ENCODE measurements at places on chromosomes 16 and 17.

DNA sequence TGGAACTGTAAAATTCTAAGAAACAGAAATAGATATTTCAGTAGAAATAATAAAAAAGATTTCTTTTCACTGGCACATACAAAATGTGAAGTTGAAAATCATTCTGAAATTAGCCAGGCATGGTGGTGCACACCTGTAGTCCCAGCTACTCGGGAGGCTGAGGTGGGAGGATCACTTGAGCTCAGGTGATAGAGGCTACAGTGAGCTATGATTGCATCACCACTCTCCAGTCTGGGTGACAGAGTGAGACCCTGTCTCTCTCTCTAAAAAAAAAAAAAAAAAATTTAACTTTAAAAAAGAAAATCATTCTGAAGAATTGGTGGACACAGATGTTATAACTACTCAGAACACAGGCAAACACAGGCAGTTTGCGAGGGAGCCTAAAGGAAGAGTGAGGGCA lies 97.7 kb upstream of the FA2H start:
- no peak for DNase-seq

DNA sequence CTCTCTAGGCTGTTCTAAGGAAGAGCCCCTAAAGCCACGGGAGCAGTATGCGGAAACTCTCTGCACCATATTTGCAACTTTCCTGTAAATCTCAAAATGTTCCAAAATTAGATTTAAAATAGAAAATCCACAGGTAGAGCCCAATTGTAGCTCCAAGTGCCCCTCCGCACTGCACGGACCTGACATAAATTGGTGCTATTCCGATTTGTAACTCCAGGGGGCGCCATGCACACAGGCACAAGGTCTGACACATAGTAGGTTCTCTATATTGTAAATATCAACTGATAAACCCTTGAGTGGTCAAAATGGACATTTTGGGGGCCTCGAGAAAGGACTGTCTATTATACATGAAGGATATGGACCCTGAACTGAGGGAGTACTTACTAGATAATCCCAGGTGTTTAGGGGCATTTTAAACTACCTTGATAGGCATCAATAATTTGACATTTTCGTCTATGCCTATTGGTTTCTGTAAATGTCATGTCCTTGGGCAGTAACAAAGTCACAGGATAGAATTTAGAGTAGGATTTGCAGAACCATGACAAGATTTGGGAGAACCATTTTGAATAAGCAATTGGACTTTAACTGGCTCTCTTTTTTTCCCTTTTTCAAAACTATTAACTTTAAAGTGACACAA lies 36.6 kb upstream of the TMEM132E start:
- DNase-seq, result peak; percentile 57

DNA sequence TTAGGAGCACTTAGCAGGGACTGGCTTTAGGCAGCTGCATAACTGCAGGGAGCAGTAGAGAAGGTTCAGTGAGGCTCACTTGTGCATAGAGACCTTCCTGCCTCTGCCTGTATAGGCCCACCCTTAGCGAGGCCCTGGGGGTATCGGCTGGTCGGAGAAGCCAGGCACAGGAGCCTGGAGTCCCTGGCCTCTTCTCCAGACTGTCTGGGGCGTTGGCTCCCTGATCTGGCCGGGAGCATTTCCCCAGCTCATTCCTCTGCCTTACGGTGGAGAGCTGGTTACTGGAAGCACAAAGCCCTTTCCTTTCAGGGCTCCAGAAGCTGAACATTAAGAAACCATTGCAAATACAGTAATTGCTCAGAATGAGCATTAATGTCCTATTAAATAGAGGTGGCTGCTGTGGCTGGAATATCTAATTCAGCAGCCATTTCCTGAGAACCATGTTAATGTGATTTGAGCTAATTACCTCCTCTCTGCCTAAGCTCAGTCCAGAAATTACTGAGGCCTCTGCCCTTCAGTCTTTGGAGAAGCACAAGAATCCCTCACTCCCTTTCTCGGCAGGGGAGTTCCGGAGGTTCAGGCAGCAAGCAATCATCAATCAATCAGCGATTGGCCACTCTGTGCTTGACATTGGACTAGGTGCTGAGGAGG lies 18.8 kb upstream of the TMEM220 start:
- DNase-seq, result no peak

- no peak for DNase-seq
Measured at GRCh38 chr17:56222255-56222654, 69.0 kb downstream of the ANKFN1 start.

DNA sequence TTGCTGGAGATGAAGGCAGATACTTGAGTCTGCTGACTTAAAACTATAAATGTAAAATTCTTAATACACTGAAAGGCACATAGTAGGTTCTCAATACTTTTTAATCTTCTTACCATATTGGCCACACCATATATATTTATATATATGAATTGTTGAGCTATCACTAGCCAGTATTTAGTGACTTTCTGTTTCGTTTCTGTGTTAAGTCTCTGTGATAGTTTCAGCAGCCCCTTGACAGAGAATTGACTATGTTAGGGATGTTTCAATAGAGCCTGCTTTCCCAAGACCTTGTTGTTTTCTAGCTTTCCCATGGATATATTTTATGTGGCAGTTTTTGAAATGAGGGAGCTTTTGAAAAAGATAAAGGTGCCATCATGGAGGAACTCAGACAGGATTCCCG lies 206.5 kb upstream of the GOT2 start:
- no peak for DNase-seq

DNA sequence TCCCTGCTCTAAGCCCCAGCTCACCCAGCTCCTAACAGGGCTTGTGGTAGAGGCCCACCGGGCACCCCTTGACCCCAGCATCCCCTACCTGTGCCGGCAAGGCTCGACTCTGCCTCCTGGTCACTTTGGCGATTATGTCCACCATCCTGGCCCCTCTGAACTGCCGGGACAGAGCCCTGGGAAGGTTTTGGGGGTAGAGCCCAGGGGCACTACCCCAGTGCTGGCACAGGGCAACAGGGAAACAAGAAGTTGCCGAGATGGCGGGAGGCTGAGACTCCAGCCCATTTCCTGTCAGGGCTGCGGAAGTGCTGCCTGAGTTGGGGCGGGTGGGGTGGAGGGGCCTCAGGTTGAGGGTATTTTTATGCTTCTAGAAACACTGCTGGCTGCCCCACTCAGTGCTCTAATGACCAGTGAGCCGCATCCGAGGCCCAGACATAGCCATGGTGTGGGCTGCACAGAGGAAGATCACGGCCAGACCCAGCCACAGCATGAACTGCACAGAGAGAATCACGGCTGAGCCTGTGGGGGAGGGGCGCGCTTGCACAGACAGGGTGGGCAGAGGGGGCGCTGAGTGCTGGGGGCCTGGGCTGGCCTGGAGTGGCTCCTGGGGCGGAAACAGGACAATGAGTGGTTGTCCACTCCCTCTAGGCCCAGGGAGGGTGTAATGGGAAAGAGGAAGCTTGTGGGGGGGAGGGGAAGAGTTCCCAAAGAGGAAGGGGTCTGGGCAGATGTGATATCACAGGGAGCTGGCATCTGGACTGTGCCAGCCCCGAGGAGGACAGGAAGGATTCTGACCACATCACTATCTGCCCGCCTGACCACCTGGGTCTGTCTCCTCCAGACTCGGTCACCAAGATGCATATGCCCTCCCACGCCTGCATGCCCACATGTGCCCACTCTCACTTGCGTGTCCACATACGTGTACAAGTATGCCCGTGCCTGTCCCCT lies 22.3 kb downstream of the ARHGAP27 start:
- peak; percentile 74 for DNase-seq

DNA sequence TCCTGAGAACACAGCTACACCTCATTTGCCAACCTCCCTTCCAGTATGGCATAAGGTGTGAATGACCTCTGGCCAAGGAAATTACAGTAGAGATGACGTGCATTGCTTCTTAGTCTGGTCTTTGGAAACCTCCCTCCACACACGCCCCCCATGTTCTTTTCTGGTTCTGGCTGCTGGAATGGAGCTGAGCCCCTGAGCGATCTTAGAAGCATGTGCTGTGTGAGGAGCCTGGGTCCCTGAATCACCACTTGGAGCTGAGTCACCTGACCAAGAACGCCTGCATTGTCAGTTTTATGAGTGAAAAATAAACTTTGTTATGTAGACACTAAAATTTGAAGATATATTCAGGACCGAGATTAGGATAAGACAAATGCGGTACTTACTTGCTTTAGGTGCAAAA lies 51.4 kb downstream of the HS3ST3A1 start:
- DNase-seq, result no peak

DNA sequence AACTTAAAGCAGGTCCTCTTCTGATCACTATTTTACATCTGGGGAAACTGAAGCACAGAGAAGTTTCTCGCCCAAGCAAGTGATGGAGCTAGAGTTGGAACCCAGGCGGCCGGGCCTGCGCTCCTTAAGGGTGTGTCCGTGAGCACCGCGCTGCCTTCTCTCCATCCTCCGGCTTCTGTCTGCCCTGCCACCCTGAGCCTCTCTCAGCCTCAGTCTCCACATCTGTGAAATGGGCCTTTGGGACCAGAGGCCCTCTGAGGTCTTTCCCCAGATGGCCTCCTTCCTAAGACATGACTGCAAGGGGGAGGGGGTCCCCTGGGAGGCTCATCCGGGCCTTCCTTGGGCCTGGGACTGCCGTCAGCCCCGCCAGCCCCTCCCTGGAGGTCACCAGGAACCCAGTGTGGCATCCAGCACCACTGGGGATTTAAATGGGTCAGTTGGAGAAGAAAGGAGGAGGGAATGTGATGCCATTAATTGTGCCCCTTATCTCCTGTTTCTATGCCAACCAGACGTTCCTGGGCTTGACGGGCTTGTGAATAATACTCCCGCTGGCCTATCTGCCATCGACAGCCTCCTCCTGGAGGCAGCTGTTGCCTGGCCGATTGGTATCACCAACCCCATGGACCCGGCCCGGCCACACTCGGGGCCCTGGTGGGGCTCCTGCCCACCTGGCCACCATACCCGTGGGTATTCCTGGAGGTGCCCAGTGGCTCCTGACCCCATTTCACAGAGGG lies 5.1 kb downstream of the ZFPM1 start:
- no peak for DNase-seq

DNA sequence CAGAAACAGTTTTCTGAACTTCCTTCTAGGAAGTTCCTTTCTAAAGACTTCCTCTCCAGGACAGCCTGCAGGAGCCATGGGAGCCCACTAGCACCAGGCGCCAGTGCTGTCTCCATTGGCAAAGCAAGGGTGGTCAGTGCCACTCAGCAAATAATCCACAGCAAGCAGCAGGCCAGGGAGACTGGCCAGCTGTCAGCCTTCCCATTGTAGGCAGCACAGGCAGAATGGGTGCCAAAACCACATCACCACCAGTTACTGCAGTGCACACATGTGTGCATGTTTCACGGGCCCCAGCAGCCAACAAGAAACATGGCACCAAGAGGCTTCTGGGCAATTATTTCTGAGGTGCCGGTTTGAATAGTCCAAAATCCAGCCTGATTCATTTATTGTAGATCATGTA lies 26.7 kb downstream of the DNASE1 start:
- no peak for DNase-seq

DNA sequence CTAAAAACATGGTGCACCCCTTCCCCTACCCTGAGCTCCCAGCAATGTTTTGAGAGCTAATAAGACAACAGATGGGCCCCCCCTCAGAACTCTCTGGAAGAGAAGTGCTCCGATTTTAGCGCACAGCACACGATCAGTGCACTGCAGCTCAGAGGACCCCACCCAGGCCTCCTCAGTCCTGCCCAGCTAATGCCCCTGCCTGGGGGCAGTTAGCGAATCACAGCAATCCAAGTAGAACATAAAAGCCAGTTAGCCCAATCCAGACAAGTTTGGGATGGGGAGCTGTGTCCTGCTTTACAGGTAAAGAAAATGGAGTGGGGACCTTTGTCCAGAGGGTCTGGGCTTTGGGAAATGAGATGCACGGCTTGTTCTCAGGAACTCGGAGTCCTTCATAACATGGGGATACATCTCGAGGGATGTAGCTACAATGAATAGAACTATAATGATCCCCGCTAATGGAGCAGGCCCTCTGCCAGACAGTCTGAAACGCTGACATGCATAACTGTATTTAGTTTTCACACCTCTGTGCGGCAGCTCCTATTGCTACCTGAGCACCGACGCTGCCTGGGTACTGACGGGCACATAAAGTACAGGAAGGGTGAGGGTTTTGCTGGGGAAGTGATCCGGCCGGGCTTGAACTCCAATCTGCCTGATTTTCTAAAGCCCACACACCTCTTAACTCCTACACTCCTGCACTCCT lies 29.7 kb upstream of the CDC42EP4 start:
- no peak for DNase-seq

GRCh38 chr17:21004016-21004930 lies 38.5 kb downstream of the USP22 start:
- DNase-seq, result no peak

DNA sequence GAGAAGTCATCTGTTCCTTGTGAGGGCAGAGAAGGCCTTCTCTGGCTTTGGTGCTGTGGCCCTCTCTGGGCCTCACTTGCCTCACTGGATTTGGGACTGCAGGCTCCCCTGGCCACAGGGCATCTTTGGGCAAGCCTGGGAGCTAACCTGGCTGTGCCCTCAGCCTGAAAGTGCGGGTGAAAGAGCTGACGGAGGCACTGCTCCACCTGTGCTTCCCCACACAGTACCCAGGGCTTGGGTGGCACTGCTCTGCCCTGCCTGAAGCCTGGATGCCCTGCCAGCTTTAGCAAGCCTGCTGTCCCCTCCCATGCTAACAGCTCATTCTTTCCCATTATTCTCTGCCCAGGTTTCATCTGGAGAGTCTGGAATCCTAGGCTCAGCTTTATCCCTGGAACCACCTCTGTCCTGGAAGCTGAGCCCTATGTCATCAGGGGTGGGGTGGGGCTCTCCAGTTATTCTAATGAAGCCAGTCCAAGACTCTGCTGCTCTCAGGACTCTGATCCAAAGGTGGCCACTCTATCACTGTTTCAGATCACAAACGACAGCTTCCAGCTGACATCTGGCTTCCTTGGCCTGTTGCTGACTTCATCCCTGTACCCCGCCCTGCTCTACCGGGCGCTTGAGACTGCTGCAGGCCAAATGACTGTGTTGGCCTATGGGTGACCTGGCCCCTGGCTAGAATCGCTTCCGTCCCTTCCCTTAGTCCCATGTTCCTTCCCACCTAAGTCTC lies 29.3 kb downstream of the HIC1 start:
- DNase-seq, result no peak

DNA sequence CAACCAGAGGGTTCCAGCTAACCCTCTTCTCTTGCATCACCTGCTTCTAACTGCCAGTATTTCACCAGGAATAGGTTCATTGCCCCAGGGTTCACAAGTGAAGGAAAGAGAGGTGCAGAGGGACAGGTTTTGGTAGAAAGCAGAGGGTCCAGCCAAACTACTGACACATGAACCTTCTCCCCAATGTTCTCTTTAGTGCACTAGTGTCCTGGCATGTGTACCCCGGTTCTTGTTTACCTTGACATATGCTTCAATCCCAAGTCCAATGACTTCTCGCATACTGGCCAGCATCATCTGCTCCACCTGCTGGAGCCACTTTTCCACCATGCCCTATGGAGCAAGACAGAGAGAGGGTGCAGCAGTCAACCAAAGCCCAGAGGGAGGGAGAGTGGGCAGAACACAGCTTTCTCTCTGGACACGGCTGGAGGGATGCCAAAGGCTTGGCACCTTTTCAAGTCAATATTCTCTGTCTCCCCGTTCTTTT lies 90.6 kb downstream of the DNAH3 start:
- no peak for DNase-seq

- DNase-seq, result no peak
Measured at GRCh38 chr16:49092704-49093103, 188.9 kb downstream of the CBLN1 start.
